Foreskin keratinocyte (primary cell): ENCODE measurements at places on chromosomes 16 and 17. TPM values are rescaled to one million over a fixed set of nuclear protein-coding genes. Genes with fewer than 3 reads are reported as not detected.

Gene MYH8
- not detected in 2 replicates for total RNA-seq

Gene SLC16A6
- not detected in 2 replicates for total RNA-seq

Gene CA7
- total RNA-seq = not detected in 2 replicates

Gene USP6
- total RNA-seq = under 0.01 and 0.04 TPM in 2 replicates

Gene TOM1L1
- 59.6 and 70.1 TPM in 2 replicates for total RNA-seq

Gene GCGR
- total RNA-seq = not detected in 2 replicates

Gene TAT
- total RNA-seq = not detected in 2 replicates

Gene ZSWIM7
- 26.7 and 31.5 TPM in 2 replicates for total RNA-seq

Gene NTN1
- 0.78 and 0.85 TPM in 2 replicates for total RNA-seq

DNA sequence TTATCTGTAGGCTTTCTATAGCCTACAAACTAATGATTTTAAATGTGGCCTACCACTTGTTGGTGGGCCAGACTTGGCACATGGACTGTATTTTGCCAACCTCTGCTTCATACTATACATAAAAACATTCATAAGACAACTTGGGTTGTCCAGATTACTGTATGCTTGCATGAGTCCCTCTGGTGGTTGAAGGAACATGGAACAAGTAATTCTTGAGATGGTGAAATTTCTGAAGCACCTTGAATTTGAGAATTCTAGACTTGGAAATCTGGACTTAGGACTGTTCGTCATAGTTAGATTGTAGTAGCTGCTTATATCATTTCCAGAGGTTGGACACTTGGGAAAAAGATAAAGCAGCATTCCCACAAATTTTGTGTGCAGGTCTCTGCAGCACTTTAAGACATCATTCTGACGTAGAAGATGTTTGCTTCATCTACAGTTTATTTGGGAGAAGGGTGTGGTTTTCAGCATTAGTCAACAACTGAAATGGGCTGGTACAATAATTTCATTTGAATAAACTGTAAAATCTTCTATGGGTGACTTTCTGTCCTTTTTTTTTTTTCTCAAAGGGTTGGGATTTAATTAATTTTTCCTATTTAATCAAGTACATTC, 31.2 kb downstream of the NFATC3 start:
- DNase-seq = peak; percentile 26

DNA sequence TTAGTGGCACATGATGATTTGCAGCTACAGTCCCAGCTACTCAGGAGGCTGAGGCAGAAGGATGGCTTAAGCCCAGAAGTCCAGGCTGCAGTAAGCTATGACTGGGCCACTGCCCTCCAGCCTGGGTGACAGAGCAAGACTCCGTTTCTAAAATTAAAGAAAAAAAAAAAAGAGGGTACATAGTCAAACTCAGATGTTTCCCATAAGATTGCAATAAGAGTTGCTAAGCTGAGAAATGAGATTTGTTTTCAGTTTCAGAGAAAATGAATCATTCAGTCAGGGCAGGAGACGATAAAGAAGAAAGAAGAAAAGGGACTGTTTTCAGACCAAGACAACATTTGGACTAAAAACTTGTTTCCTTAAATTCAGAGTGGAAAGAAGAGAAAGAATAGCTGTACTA, 30.2 kb upstream of the PHLPP2 start:
- DNase-seq = no peak

- no peak for DNase-seq
Observed at GRCh38 chr17:37713624-37714023, 31.2 kb downstream of the HNF1B start.

DNA sequence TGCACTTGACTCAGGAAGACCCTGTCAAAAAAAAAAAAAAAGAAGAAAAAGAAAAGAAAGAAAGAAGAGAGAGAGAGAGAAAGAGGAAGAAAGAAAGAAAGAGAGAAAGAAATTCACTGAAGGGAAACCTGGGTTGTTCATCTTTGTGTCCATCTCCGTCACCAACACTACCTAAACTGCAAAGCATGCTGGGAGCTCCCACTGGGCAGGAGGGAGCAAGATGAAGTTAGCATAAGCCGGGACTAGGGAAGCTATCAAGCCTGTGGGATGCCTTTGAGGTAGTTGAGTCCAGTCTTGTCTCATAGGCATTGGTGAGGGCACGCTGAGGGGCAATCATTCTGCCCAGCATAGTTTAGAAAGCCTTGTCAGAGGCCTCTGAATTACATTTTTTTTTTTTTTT, 7.6 kb upstream of the CBFB start:
- no peak for DNase-seq

GRCh38 chr16:69329369-69330285, 761 bp downstream of the PDF start:
- DNase-seq = peak; percentile 34

GRCh38 chr17:3385869-3386816, at the start of gene OR3A2:
TSS of gene OR3A2 (minus strand) at chr17:3386308.
- no peak for DNase-seq

DNA sequence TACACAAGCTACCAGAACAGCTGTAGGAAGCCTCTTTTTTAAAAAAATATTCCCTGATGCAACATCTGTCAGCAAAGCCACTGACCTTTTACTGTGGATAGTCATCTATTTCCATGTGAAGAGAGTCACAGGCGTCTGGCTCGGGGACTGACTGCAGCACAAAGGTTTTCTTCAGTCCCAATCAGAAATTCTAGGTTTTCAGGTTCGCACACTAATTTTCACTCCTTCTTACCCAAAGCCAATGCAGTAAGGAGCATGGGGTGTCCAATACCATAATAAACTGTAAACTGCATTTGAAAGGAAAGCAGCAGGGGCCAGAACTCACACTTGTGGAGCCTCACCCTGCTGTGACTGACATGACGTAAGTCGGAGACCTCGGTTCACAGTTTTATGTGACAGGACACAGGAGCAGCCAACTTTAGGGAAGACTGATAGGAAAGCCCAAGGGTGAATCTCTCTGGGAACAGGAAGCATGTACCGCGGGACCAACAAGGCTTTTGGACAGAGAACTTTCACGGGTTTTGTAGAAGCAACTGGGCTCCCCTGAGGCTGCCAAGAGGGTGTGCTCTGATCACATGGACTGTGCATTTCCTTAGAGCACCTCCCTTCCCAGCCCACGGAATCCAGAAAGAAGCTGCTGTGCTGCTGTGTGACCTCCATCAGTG, 9.1 kb upstream of the TMEM100 start:
- no peak for DNase-seq

DNA sequence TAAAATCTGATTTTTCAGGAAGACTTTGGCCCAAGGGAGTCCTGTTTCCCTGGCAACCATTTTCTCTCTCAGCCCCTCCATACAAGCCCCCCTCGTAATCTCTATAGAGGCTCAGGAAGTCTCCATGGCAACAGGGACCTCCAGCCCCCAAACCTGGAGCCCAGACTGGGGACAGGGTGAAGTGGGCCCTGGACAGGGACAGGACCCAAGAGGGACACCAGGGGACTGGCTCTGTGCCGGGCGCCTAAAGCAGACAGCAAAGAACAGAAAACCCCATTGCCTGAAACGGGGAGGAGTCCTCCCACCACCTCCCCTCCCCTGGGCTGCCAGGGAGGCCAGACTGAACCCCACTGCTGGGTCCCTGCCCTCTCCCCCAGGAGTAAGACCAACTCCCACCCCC, 40.6 kb downstream of the CPNE2 start:
- no peak for DNase-seq
